ENCODE measurements at places on chromosomes 11 and 22.

GRCh38 chr11:19846654-19847305 lies 134.1 kb downstream of the NAV2 start:
- DNase-seq, result no peak

GRCh38 chr11:114478768-114479167 lies 39.5 kb downstream of the REXO2 start:
- no peak for DNase-seq

DNA sequence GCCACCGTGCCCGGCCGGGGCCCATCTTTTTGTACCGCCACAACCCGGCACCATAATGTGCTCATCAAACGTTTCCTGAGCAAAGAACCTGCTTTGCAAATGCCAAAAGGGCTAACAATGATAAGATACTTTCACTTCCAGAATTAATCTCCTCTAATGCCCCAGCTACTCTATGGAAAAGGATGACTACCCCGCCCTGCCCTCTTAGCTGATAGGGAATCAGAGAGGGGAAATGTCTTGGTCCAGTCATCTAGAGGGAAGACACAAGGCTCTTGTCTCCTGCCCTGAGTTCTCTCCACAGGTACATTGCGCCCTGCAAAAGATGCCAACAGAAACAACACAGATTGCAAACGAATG lies 586 bp downstream of the TTLL1 start:
- no peak for DNase-seq

GRCh38 chr11:34313099-34313517 lies 44.7 kb downstream of the ABTB2 start:
- no peak for DNase-seq
